ENCODE measurements at places on chromosomes 5 and 9.

- peak; percentile 37 for DNase-seq
Observed at GRCh38 chr9:134136118-134136995, 475 bp downstream of the WDR5 start.

DNA sequence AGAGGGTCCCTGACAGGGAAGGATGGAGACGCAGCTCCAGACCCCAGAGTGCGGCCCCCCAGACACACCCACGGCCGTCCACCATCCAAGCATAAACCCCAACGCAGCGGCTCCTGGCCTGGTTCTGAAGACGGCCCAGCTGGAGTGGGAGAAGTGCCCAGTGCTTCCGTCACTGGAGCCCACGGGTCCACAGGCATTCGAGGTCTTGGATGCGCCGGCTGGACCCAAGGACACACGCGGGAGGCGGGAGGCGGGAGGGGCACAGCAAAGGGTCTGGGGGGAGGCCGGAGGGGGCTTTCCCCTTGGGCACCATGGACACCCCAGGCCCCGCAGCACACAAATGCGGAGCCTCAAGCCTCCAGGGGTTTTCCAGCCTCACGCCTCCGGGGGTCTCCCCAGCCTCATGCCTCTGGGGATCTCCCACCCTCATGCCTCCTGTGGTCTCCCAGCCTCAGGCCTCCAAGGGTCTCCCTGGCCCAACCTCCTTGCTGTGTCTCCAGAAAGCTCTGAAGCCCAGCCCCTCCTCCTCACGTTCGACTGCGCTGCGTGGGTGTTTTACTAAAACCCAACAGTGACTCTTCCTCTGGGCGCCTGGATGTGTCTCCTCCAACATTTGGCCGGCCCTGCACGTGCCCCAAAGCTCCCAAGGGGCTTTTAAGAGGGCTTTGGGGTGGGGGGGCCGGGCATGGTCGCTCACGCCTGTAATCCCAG, 15.2 kb downstream of the EXD3 start:
- no peak for DNase-seq

DNA sequence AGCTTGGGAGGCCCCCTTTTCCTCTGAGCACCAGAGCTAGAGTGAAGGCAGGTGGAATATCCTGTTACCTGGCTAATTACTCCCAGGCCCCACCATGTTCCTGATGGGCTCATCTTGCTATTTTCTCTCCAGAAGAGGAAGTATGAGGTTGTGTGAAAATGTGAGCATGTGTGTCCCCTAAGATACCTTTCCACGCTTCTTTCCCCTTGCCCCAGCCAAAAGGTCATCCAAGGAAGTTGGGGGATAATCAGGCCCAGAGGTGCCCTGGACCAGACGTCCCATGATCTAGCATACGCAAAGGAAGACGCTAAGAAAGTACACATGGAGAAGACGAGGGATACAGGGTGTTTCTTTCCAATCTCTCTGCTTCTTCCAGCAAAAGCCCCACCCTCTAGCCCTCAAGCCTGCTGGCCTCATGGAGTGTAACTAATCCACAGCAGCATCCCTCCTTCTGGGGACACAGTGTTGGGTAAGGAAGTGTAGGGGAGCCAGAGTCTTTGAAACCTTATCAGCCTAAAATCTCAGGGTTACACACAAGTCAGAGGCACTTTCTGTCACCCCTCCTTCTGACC, 115.3 kb downstream of the SLC1A3 start:
- no peak for DNase-seq

DNA sequence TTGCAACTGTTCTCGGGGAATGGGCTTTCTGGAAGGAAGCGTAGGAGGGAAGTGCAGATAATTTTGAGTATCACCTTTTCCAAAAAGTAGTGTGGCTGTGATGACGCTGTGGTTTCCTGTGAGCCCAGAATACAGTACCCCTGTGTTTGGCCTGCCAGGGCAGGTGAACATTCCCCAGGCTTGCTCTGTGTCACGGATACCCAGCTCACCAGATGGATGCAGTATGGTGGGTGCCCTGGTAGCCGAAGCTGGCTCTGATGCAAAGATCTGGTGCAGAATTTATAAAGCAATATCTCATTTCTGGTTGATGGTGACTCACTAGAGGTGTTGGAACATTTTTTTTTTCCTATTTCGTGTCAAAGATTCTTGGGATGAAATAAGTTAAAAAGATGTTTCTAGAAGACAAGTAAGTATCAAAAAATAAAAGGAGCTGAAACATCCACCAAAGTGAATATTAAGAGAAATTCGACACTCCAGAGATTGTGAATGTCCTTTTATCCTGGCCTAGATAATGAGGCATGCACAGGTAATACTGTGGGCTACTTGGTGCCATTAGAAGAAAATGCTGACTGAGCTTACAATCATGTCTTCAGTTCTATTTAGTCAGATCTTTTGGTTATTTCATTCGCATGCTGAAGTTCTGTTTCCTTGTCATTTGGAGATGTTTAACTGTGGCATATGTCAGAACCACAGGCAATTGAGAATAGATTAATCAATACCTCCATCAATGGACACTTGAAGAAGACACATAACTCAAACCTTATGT, 200.1 kb downstream of the GADD45G start:
- no peak for DNase-seq

- DNase-seq = no peak
Observed at GRCh38 chr5:38341641-38342040, 83.3 kb downstream of the EGFLAM start.

GRCh38 chr9:137672907-137673791, 54.3 kb downstream of the EHMT1 start:
- peak; percentile 77 for DNase-seq

GRCh38 chr5:134541736-134542376, 16.4 kb downstream of the JADE2 start:
- DNase-seq = peak; percentile 42

GRCh38 chr9:136542241-136543040, 3.4 kb downstream of the NOTCH1 start:
- no peak for DNase-seq

DNA sequence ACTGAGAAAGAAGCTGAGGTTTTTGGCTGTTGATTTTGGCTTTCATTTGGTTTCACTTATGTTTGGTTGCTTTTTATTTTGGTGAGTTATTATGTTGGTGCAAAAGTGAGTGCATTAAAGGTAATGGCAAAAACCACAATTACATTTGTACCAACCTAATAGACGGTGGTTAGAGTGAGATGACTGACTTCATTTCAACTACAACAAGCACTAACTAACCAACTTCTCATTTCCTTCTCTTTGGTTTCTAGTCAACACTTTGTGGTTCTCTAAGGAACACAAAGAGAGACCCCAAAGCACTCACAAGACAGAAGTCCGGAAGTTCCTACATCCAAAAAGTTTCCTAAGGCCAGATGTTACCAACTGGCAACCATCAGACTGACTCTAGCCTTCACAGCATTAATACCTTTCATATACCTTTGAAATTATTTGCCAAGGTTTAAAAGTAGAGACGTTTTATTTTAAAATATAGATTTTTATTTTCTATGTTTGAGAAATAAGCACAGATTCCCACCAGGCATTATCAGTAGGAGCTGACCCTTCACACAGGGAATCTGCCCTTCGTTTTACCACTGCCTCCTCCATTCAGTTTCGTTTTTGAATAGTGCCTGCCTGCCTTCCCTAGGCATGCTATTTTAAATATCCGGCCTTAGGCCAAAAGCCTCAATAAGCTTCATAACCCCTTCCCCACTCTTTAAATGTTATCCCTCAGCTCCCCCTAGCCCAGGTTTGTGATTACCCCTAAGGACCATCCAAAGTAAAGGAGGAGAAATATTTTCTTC, 301.1 kb upstream of the PTGER4 start:
- DNase-seq = no peak

GRCh38 chr9:121735065-121735792, 83.8 kb downstream of the DAB2IP start:
- DNase-seq = peak; percentile 72
